ENCODE measurements at places on chromosomes 1 and 21.

DNA sequence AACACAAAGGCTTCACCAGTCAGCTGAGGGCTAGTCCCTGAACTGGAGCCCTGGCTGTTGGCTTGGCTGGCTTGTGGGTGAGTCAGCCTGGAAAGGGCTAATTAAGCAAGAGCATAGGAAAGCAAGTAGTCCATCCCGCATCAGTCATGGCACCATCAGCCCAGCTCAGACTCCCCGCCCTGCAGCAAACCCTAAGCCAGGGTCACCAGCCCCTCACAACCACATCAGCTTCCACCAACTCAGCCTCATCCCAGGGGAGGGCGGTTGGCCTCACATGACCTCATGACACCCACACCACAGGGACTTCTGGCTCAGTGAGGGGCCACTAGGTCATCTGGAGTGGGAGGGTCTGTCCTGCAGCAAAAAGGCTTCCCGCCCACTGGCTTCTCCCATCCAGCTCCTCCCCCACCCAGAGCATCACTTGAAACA, 7.0 kb upstream of the SPATC1L start:
- DNase-seq, result no peak

DNA sequence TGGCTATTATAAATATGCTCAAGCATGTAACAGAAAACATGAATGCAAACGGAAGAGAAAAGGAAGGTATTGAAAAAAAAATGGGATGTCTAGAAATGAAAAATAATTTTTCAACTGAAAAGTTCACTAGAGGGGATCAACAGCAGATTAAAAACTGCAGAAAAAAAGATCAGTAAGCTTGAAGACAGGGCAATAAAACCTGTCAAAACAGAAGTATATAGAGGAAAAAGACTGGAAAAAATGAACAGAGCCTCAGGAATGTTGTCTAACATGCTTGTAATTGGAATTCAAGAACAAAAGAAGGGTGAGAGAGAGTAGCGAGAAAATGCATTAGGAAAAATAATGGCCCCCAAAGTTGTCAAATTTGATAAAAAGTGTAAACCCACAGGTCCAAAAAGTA, 29.6 kb downstream of the CRYAA start:
- no peak for DNase-seq

GRCh38 chr21:40152476-40152875, 285.2 kb downstream of the PCP4 start:
- DNase-seq, result no peak

- DNase-seq, result no peak
Observed at GRCh38 chr1:203778789-203779188, 13.8 kb downstream of the LAX1 start.

- DNase-seq, result no peak
Observed at GRCh38 chr1:159979257-159979656, 25.2 kb upstream of the SLAMF9 start.

GRCh38 chr1:4175566-4176405, 275.7 kb upstream of the C1orf174 start:
- DNase-seq, result no peak

- DNase-seq, result peak; percentile 55
Observed at GRCh38 chr1:145846201-145846612, 777 bp downstream of the NUDT17 start.

DNA sequence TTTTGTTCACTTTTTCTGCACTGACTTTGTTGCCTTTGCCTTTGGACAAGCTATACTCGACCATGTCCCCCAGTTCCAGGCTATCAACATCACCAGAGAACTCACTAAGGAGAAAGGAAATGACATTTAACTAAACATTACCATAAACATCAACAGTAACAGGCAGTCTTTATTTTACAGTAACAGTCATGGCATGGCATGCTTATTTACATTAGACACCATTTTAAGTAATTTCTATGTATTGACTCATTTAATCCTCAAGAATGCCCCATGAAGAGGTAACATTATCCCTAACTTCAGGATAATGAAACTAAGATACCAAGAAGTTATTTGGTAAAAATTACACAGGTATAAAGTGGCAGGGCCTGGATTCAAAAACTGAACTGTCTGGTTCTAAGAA, 8.7 kb upstream of the NRAS start:
- DNase-seq, result no peak

DNA sequence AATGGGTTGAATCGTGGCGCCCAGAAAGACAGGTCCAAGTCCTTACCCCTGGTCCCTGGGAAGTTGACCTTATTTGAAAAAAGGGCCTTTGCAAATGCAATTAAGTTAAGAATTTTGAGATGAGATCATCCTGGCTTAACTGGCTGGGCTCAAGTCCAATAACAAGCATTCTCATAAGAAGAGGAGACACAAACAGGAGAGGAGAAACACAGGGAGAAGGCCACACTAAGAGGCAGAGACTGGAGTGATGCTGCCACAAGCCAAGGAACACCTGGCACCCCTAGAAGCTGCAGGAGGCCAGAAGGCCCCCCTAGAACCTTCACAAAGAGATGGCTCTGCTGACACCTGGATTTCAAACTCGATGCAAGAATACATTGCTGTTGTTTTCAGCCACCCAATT, 44.6 kb downstream of the PDPN start:
- DNase-seq, result no peak

DNA sequence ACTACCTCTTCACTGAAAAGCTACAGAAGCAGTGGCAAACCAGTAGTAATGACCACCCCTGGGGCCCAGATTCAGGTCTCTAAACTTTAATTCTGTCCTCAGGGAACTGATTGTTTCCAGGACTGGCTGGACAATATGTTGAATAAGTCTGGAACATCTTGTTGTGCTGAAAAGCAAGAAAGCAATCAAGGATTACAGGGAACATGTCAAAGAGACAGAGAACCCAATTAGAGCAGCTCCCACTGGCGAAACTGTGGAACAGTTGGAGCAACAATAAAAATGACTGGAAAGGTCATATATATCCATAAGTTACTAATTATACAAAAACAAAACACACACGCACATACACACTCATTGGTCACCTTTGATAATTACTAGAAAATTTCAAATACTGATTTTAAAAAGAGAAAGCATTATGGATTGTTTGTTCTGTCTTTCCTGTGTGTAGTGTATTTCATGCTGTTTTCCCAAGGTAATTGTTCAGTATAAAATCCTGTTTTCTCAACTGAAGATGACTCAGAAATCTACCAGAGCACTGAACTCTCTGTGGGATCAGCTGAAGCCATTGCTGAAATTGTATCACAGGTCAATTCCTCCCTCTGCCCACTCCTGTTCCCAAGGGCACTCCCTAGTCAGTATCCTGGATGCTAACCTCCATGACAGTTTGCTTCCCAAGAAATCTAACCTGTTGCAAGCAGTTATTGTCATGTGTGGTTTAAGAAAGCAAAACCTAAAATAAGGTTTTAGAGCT, 83.6 kb upstream of the RGS1 start:
- no peak for DNase-seq

GRCh38 chr1:208004851-208005250, 93.9 kb upstream of the CD34 start:
- no peak for DNase-seq

GRCh38 chr1:173532237-173532636, 55.1 kb downstream of the PRDX6 start:
- no peak for DNase-seq

- DNase-seq, result no peak
Observed at GRCh38 chr1:223732993-223733798, 20.9 kb downstream of the CAPN2 start.

DNA sequence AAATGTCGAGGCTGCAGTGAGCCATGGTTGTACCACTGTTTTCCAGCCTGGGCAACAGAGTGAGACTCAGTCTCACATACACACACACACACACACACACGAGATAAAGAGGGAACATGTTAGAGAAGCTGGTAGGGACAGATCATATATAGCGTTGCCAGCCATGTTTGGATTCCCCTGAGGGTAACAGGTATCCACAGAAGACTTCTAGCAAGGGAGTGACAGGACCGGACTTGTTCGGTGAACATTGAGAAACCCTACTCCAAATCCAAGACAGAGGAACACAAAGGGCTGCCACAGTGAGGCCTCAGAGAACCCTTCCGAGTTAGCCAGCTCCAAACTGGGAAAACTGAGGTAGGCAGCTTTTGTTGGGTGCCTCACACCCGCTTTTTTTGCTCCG, 3.7 kb upstream of the SARS1 start:
- DNase-seq, result no peak

DNA sequence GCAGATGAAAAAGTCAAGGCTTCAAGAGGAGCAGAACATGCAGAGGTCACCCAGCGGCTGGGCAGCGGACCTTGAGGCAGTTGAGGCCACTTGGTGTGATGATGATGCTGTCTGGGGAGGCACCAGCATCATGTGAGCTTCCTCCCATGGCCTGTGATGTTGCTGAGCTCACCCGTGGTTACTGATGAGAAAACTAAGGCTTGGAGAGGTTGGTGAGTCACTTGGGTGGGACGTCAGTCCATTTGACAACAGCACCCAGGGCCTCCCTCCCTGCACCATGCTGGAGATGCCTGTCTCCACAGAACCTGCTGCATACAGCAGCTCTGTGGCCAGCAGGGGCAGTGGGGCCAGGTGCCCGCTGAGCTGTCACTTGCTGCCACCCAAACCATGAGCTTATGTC, 146.8 kb downstream of the NPHP4 start:
- no peak for DNase-seq

DNA sequence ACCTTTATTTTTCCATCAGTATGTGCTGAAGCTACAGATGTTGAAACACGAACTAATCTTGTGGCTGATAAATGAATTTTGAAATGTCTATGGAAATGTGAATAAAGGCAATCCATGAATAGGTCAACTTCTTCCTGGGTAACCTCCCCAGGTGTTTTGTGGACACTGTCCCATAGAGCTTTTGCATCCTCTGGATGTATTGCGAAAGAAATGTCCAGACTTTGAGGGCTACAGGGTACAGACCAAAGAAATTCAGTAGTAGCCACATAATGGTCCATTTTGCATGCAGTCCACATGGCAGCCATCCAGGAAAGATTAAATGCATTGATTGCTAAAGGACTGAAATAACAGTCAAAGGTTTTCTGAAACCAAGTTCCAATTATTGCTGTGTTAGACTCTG, 21.5 kb upstream of the DARS2 start:
- no peak for DNase-seq

DNA sequence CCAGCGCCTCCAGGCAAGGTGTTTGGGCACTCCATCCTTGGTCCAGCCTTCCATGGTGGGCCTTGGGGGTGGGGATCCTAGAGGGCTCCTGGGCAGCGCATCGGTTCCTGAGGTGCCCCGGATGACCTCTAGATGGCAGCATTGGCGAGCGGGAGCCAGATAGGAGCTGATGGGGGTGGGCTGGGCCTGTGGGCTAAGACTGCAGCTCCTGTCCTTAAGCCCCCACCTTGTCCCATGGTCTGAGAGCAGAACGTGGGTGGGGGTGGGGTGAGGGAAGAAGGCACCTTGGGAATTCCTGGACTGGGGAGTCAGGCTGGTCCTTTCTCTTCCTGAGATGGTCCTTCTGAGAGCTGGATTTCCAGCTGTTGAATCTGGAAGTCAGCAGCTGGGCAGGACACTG, 93.4 kb upstream of the CSF3R start:
- peak; percentile 55 for DNase-seq

DNA sequence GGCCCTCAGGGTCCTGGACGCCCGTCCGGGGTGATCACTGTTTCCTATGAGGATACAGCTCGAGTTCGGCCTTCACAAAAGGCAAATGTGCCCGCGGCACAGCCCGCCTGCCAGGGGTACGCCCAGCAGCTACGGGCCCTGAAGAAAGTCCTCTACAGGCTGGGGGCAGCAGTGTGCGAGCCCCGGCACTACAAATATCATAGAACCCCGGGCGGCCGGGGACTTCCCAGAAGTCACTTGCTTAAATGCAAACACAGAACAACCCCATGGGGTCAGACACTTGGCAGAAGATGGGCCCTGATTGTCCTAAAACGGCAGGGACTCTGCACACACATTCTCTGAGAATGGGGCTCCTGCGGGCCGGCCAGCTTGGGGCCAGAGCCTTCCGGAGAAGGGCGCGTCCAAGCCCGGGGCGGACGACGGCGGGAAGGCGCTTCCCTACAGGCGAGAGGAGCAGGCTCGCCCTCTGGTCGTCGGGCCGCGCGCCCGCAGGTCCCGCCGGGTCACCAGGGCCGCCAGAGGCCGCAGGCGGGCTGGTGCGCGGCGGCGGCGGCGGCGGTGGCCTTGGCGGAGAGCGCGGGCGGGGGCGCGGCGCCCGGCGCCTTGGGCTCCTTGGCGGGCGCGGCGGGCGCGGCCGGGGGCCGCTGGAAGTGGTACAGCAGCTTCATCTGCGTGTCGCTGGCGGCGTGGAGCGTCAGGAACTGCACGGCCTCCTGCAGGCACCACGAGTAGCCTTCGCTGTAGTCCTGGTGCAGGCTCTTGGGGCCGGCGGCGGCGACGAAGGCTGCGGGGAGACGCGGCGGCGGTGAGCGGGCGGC, 888 bp downstream of the HES5 start:
- no peak for DNase-seq

GRCh38 chr1:9985001-9985400, 12.0 kb upstream of the RBP7 start:
- no peak for DNase-seq

DNA sequence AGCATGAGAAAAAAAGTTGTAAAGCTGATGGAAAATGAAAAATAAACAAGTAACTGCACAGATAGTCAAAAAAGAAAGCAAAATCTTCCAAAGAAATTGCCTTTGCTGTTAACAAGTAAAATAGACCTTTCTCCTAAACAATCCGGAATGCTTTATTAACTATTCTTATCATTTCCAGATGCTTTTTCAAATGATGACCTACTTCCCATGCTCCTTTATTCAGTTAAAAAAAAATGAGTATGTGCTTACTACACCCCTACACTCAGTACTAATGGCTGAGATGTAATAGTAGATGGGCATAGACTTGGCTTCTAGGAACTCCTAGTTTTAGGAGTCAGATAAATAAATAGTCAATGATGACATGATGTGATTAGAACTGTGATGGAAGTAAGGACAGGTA, 108.5 kb downstream of the NIBAN1 start:
- DNase-seq, result no peak

DNA sequence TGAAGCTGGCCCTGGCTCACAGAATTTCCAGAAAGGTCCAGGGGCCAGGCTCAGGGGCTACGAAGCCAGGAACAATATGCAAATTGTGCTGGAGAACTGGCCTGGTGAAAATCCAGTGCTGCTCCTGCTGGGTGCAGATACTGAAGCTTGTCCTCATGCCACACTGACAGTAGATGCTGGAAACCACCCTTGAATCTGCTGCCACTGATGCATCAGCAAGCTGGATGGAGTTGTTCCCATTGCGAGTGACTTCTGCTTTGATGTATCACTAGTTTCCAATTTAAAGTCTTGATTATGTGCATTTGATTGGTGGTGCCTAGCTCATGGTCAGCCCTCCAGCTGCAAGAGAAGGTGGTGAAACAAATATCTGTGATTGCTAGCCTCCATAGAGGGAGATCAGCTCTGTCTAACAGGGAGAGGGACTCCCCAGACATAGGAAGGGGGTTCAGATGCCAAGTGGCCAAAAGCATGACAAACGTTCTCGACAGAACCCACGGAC, 11.0 kb upstream of the KIAA0040 start:
- no peak for DNase-seq

- DNase-seq, result peak; percentile 46
Observed at GRCh38 chr1:38834221-38834782, 25.3 kb downstream of the RRAGC start.

GRCh38 chr1:92502247-92502646, 15.5 kb upstream of the GFI1 start:
- no peak for DNase-seq

- peak; percentile 10 for DNase-seq
Observed at GRCh38 chr1:9626201-9626608, 25.3 kb upstream of the PIK3CD start.
